GM03348 (cell line): ENCODE measurements at places on chromosomes 7 and 10.

DNA sequence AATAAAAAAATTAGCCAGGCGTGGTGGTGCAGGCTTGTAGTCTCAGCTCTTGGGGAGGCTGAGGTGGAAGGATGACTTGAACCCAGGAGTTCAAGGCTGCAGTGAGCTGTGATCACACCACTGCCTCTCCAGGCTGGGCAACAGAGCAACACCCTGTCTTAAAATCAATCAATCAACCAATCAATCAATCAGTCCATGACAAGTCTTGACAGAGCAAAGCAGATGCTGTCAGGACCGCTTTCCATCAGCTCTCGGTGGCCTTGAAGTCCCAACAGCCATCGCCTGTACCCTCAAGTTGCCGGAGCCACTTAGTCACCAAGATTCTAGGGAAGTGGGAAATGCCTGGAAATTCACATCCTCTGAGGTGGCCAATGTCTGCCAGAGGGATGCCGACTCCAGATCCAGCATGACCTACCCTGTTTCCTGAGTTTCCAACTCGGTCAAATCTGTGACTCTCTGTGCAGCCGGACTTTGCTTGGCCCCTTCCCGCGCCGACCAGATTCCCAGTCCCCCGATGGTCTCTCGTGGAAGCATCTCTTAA lies 871 bp upstream of the CCL24 start:
- no peak for DNase-seq

GRCh38 chr7:159149488-159149887 lies 4.8 kb upstream of the VIPR2 start:
- DNase-seq: no peak

DNA sequence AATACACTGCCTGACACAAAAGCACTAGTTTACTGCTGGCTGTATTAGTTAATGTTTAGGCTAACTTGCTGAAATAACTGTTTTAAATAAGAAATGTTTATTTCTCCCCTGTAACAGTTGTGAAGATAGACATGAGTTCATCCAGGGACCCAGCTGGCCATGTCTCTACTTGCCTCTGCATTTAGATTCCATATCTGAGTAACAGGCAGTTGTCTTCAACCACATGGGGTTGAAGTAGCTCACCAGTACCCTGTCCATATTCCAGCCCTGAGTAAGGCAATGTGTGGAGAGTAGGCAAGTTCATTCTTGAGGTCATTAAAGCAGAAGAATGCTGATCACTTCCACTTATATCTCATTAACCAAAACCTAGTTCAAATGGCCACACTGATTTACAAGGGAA lies 31.1 kb upstream of the RSBN1L start:
- no peak for DNase-seq

DNA sequence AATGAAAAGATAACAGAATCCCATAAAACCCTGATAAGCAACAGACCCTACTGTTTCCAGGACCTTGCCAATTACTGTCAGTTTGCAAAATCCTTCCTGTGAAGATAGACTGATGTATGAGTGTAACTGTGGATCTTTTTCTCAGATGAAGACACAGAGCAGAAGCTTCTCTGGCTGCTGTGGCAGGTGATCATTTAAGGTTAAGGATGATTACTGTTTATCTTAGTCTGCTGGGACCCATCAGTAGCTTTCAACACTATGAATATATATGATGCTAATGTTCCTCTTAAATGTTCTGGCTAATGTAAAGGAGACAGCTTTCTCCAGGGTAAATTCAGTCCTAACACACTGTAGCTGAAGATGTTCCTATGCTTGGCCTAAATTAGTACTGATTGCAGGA lies 56.0 kb upstream of the CTTNBP2 start:
- DNase-seq: no peak

GRCh38 chr10:37856881-37857286 lies 526 bp downstream of the ZNF248 start:
- DNase-seq: peak; percentile 30

DNA sequence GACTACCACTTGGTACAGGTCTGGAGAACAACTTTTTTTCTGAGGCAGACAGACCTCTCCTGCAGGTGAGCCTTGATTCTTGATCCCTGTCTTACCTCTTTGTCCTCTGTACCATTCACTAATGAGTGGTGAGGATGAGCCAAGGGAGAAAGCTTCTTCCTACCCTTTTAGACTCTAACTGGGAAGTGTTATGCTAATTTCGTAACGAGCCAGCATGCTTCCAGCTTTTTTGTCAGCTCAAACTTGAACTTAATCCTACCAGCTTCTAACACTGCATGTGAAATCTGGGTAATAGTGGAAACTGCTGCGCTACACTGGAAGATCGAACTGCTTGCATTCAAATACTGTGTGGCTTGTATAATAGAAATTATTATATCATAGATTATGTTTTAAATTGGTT lies 87.0 kb downstream of the NEUROD6 start:
- no peak for DNase-seq

GRCh38 chr7:37111459-37111858 lies 337.2 kb downstream of the ELMO1 start:
- DNase-seq: no peak

- DNase-seq: no peak
Observed at GRCh38 chr10:89503151-89503550, 32.2 kb downstream of the SLC16A12 start.

DNA sequence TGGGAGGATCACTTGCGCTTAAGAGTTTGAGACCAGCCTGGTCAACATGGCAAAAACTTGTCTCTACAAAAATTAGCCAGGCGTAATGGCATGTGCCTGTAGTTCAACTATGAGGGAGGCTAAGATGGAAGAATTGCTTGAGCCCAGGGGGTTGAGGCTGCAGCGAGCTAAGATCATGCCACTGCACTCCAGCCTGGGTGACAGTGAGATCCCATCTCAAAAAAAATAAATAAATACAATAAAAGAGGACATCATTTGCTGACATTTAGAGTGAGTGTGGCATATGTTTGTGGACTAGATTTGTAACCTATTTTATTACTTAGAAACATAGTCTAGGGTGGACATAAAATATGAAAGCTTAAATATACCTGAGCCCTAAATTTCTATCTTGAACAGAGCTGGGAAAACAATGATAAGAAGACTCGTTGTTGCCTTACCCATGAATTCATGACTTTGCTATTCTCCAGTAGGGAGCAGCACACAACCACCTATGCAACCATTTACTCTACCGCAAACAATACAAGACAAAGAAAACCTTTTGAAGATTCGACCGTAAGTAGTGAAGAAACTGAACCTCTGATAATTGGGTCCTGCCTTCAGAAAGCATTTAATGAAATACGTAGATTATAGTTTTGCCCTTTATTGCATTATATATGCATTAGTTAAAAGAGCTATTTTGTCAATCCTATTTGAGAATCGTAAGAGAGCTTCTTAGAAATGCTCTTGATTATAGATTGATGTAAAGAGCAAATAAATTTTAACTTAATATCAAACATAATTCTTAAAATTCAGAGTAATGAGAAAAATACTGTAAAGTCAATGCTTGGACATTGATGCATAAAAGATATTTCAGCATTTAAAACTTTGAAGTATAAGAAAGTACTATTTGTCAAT lies 83.5 kb downstream of the GNAT3 start:
- peak; percentile 64 for DNase-seq

DNA sequence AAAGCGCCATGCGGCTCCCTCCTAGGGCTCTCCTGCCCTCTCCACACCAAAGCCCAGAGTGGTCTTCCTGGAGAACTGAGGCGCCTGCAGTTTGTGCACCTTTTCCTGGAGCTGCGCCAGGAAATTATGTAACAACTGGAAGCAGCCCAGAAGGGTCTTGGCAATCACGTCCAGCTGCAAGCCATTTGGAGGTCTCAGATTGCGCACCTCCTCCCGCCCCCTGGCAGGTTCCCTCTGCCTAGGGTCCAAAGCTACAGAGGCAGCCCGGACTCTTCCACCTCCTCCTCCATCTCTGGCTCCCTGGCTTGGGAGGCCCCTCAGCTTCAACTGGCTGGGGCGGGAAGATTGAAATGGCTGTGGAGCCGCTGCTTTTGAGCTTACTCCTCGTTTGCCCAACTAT lies 34.0 kb upstream of the SFTPD start:
- no peak for DNase-seq

- DNase-seq: peak; percentile 33
Observed at GRCh38 chr10:89118091-89118490, 89.0 kb downstream of the CH25H start.

DNA sequence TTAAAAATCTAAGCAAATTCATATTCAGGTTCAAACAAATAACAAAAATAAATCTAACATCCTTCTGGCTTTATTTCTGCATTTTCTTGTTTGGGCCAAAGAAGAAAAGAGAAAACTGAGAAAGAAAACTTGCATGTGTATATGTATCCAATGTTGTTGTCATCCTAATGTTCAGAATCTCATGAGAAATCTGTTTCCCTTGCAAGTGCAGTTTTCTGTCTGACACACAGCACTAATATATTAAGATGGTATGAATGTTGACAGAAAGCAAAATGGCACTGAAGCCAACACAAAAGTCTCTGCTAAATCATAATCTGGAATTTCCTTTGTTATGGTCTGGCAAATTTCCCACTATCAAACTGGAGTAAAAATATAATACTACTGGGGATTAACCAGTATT lies 235.9 kb downstream of the HGF start:
- no peak for DNase-seq

DNA sequence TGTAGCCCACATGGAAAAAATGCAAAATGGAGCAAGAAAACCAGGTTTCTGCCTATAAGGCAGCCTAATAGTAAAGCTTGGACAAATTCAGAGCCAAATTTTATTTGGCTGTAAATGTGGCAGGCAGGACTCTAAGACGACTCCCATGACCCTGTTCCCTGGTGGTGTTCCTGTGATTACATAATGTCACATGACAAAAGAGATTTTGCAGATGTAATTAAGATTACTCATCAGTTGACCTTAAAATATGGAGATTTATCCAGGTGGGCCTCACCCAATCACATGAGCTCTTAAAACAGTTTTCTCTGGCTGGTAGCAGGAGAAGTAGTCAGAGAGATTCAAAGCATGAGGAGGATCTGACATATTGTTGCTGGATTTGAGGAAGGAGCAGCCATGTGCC lies 303.1 kb upstream of the IMMP2L start:
- DNase-seq: no peak

DNA sequence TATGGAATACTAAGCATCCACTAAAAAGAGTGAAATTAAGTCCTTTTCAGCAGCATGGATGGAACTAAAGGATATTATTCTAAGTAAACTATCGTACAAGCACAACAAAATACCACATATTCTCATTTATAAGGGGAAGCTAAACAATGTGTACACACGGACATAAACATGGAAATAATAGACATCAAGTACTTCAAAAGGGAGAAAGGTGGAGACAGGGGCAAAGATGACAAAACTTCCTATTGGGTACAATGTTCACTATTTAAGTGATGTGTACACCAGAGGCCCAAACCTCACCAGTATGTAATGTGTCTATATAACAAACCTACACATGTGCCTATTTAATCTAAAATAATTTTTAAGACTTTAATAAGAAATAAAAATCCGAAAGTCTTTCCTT lies 2.2 kb upstream of the AKR1C4 start:
- DNase-seq: no peak
